ENCODE measurements at places on chromosomes 5 and 9. TPM values are rescaled to one million over a fixed set of nuclear protein-coding genes. Genes with fewer than 3 reads are reported as not detected.

- DNase-seq: no peak
Measured at GRCh38 chr9:127448112-127448805, 2.9 kb downstream of the RPL12 start.

Gene MOB3B
- 15.3 TPM for total RNA-seq

Gene TRPM3
- total RNA-seq: 1.6 TPM

GRCh38 chr9:134751622-134752021 lies 110.0 kb downstream of the COL5A1 start:
- DNase-seq: no peak

- peak; percentile 13 for DNase-seq
Measured at GRCh38 chr9:70412832-70413463, 1.5 kb downstream of the KLF9 start.

- no peak for DNase-seq
Measured at GRCh38 chr5:54792611-54793404, 192.6 kb downstream of the ESM1 start.

DNA sequence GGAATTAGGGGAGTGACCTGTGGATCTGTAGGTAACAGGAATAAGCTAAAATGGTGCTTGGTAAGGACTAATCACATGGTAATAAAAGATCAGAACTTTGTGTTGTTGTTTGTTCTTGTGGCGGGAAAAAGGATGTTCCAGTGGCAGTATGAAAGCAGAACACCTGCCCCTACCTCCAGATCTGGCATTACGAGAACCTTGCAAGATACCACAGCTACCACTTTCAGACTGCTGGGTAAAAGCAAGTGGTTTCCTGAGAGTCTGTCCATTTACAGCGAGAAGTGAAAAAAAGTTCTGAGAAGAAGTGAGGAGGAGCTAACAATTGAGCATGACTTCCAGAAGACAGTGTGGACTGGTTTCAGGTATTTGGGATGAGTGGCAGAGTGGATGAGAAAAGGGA lies 252.5 kb downstream of the TLE4 start:
- DNase-seq: no peak

DNA sequence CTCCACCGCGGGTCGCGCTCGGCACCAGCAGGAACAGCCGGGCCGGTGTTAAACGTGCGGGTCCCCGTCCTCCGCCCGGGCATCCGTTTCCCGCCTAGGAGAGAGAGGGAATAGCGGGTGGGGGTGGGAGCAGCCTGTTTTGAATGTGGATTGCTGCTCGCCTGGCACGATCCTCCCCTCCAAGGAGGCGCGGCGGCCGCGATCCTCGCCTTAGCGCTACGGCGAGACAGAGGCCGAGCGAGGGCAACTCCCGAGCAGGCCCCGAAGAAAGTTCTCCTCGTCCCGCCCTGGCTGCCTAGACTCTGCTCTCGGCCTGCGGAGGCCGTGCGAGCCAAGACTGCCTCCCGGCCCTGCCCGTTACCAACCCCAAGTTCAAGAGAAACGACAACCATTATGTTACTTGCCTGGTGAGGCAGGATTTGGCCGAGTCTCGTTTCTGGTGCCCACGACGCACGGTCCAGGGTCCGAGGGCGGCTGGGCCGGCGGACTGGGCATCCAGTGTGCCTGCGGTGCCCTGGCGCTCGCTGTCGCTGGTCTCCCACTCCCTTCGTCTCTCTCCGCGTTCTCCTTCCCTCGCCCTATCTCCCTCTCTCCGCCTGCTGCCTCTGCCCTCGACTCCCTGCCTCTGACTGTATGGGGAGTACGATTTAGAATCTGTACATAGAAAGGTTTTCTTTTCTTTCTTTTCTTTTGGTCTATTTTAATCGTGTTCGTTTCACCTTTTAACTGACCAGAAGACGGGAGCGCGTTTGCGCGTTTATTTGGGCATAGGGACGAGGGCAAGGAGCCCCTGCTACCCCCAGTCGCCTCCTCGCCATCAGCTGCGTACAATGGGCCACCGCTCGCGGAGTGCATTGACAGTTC lies 724 bp downstream of the NR2F1-AS1 start:
- peak; percentile 30 for DNase-seq

DNA sequence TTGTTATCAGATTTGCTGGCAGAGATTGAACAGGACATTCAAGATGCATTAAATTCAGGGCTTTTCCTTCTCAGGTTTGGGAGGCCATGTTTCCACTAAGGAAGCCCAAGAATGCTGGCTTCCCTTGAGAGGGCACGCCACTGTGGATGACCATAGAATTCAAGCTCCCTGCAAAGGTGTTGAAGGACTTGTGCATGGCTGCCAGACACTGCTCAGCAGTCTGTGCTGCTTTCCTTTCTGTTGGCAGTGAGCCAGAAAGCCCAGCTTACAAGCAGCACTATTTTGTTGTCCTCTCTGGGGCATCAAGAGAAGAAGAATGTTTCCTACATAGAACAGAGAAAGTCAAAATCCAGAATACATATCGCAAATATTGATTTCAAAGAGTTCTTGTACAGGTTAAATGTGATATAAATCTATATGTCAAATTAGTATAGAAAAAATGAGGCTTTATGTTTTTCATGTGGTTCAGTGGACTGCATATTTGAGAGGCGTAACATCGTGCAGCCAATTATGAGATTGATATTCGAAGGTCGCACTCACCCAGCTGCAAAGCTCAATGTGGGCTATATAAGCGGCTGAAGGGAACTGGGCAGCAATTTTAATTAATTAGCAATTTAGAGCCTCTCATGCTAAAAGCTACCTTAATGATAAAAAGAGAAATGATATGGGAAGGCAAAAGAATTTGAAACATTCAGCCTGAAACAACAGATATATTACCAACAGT lies 103.1 kb upstream of the ISL1 start:
- no peak for DNase-seq

DNA sequence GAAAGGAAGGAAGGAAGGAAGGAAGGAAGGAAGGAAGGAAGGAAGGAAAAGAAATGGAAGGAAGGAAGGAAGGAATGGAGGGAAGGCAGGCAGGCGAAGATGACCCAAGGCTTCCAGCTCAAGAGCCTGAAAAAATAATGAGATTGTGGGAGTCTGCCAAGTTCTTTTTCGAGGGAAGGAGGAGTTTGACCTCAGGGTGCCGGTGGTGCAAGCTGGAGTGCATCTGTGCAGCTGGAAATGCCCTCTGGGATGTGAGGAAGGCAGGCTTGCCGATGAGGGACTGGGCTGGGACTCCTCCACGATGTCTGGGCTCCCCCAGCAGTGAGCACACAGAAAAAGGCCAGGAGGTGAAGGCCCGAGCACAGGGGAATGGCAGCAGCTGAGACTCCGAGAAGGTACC lies 154.9 kb upstream of the DAPK1 start:
- no peak for DNase-seq

GRCh38 chr9:129414377-129414992 lies 206.4 kb downstream of the C9orf50 start:
- peak; percentile 37 for DNase-seq

DNA sequence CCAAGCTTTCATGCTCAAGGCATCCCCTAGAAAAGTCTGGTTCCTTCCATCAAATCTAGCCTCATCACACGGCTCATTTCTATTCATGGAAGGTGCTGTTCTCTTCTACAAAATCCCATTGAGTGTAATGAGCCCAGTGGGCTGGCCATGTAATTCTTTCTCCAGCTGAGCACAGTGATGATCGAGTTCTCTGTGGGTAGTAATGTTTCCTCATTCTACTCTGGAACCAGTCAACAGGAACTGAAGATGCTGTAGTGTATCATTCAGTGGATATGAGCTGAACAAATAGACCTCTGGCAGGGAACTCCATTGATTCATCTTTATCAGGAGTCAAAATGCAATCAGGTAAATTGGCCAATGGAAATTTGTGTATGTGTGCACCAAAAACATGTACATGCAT lies 149.2 kb downstream of the LRRC70 start:
- DNase-seq: no peak

Gene FGF1
- not detected for total RNA-seq

DNA sequence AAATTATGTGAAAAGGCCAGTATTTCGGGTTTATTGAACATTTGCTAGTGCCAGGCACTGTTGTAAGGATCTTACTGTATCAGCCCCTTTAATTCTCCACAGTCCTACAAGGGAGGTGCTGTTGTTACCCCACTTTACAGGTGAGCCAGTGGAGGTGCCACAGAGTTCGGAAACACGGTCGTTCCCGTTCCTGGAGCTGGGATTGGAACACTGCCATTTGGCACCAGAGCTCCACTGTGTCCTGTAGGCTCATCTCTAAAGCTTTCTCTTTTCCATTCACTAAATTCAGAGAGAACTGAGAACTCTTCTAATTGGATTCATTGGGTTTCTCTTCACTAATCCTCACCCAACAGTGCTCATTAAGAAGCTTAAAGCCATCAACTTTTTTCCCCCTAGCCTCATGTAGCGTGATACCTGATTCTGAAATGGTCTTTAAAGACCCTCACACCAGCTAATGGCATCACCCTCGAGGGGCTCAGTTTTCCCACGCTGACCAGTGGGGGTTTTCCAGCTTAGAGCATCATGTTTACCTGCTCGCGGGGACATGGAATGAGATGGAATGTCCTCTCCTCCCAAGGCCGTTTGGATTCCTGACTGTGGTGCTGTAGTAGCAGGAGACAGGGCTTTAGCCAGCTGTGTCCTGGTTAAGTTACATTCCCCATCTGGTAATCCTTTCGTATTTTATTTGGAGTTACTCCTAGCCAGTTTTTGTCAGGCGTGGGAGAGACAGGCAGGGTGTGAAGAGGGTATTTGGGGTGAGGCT lies 5.8 kb downstream of the ERGIC1 start:
- DNase-seq: no peak

Gene SPATA31D4
- not detected for total RNA-seq

DNA sequence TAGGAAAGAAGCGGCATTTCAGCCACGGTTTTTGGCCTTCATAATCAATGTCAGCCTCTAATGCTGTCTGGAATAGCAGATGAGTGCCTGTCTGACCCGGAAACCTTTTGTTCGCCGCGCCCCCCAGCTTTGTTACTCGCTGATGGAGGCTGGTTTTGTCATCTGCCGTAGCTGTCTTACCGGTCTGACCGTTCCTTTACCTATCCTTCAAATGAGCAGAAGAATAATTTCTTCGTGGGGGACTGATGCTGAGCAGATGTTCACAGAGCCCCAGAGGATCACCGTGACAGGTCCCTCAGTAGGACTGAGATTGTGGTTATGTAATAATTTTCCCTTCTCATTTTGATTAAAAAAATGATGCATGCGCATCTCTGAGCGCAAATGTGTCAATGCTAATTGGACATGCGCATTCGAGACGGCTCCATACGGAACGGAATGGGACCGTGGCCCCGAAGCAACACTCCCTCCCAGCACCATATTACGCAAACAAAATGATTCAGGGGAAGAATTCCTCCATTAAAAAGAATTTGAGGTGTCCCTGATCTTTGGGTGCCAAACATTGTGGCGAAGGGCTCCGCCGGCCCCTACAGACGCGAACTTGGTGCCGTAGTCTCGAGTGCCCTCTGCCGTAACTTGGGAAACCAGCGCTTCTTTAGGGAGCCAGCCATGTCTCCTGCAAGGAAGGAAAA lies 27.6 kb downstream of the TLX3 start:
- no peak for DNase-seq

DNA sequence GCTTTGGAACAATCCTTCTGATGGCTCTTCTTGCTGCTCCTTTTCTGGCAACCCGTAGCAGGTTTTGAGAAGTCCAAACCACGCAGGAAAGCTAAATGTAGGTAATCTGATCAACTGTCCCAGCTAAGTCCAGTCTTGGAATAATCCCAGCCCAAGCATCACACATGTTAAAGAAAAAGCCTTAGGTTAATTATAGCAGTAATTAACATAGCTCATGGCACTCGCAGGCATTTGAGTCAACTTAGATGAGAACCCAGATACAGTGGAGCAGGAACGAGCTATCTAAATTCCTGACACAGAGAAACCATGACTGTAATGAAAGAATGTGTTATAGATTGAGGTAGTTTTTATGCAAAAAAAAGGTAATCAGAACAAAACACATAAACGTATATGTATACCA lies 844.8 kb downstream of the CDH9 start:
- DNase-seq: no peak

Gene CTXN3
- not detected for total RNA-seq

DNA sequence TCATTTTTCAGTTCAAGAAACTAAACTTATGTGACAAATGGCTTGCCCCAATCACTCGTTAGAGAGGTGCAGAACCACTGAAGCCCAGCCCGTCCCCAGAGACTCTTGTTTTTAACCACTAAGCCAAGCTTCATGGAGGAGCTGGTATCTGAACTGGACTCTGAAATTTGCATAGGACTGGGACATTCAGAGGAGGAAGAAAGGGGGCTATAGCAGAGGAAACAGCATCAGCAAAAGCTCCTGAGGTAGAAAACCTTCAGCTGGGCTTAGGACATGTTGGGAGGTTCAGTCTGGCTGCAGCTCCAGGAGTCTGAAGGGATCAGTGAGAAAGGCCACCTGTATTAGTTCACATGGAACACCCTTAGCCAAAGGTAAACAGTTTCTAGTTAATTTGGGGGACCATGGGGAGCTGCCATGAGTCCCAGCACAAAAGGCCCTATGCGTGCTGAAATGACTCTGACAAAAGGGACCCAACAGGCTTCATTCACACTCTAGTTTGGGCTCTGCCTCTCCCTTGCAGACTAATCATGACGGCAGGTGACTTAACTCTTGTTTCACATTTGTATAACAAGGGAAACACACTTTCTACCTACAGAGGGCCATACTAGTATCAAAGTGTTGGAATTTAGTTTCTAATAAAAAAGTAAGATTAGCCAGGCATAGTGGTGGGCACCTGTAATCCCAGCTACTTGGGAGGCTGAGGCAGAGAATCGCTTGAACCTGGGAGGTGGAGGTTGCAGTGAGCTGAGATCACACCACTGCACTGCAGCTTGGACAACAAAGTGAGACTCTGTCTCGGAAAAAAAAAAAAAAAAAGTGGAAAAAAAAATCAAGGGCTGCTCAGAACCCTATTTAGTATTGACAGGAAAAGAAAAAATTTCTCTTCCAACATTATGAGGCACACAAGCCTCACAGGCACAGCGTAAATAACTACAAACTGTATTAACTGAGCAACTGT lies 10.2 kb downstream of the FBXO10 start:
- DNase-seq: no peak

DNA sequence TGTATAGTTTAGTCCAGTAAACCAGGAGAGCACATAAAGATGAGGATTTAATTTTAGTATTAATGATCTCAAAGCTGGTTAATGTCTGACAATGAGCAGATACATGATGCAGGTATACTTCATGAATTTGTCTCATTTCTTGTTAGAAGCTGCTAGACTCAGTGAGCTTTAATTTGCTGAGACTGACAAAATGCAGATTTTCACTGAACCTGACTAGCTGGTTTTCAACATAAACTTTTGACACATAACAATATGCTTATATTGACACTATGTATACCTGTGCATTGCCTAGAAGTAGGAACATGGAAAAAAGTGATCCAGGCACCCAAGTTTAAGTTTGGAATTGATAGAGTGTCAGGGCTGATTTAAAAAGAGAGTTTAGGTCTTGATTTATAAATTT lies 10.8 kb downstream of the UBLCP1 start:
- DNase-seq: no peak

GRCh38 chr5:78339617-78340436 lies 20.6 kb upstream of the SCAMP1 start:
- no peak for DNase-seq

Gene TRPM6
- 0.20 TPM for total RNA-seq

DNA sequence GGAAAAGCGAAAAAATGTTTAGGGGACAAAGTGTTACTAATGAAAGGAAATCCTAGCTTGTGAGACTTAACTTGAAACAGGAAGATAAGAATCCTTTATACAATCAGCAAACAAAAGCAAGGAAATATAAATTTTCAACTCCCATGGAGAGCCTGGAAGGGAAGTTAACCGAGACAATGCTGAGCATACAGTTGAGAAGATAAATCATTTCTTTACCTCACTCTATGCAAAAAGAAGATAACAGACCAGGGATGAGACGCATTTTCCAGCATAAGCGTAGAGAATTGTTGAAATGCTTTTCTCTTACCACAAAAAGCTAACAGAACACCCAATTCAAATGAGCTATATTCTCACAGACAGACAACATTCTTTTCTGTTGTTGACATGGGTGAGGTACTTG lies 309.6 kb downstream of the CWC27 start:
- no peak for DNase-seq

Gene SOWAHA
- total RNA-seq: 0.98 TPM
